ENCODE measurements at places on chromosomes 13 and 19.

GRCh38 chr13:84315527-84315926 is 433.3 kb upstream of the SLITRK1 start:
- DNase-seq = no peak

- no peak for DNase-seq
Measured at GRCh38 chr13:42270857-42271215, 1.1 kb upstream of the AKAP11 start.

DNA sequence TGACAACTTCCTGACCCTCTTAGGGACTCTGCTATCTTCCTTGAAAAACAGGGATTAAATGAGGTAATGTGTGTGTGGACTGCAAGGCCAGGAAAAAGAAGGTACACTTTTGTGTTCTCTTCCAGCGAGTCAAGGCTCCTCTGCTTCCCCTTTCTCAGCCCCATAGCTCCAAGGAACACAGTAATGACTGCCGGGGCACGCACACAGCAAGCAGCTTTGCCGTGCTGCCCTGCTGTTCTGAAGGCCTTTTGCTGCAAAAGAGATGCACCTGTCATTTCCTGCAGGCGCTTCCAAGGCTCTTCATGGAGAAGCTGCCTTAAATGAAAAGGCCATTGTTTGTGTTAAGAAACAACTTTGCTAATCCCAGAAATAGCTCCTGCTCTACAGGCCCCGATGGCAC is 84.6 kb downstream of the CYSLTR2 start:
- no peak for DNase-seq

DNA sequence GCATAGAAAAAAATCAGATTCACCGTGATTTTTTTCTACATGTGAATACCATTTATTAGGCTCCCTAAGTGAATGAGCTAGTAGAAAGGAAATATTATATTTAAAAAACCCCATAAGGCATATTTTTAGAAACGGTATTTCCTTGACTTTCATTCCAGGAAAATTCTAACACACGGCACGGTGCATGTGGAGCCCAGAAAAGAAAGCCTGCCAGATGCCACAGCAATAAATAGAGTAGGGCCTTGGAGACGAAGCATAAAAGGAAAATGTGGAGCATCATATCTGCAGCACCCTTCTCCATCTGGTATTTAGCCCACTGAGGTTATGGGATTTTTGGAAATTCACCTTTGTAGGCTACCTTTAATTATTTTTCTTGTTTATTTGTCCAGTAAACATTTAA is 314.4 kb downstream of the ENOX1 start:
- peak; percentile 49 for DNase-seq

DNA sequence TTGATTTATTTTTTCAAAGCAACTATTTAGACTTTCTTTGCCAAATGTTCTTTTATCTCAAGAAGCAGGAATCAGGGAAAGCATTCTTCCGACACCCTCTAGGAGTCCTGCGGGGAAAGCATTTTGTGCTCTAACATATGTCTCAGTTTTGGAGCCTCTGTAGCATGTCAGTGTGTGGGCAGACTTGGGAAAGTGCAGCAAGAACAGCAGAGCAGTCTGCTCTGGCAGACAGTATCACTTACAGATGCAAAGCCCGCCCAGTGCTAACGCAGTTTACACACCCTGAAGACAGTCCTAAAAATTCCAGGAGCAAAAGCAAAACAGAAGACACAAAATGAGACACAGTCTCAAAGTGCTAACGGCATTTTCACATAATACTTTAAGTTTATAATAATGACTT is 393.5 kb downstream of the KLF12 start:
- DNase-seq = no peak

- peak; percentile 21 for DNase-seq
Measured at GRCh38 chr19:55590617-55591016, 8.7 kb downstream of the FIZ1 start.

GRCh38 chr13:94122300-94122915 is 357.1 kb downstream of the DCT start:
- no peak for DNase-seq

- DNase-seq = no peak
Measured at GRCh38 chr19:29640231-29640630, 25.0 kb upstream of the PLEKHF1 start.

- peak; percentile 71 for DNase-seq
Measured at GRCh38 chr19:44847144-44848035, 1.3 kb downstream of the NECTIN2 start.

- DNase-seq = no peak
Measured at GRCh38 chr13:50392977-50393376, 377.7 kb downstream of the KCNRG start.

GRCh38 chr13:93624311-93624777 is 397.7 kb downstream of the GPC6 start:
- no peak for DNase-seq

DNA sequence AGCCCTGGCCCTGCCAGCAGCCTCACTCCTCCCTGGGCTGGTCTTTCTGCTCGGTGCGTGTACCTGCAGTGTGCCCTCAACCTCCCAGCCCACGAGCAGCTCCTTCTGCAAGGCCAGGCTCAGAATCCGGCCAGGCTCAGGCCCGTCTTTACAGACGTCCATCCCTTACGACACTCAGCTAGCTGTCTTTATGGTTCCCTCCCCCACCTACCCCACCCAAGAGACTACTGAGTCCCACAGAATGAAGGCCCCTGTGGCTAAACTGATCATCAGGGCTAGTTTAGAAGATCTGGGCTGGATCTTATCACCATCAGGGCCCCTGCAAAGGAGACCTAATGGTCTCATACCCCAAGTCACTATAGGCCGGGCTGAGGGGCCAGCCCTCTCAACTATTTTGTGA is 10.7 kb downstream of the TMEM150B start:
- DNase-seq = no peak

DNA sequence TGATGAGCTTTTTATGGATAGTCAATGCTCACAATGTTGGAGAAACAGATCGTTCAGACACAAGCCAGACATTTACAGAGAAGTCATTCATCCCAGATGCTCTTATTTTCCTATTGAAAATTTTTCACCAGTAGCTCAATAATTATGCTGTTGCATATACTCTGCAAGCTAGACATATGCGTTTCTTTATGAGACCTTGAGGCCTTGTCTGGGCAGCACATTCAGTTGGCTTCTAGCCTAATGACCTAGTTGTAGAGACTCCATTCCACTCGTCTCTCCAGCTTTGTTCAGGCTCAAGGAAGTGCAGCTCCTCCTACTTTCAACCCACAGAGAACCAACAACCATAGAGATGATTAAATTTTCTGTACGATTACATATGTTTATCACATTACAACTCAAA is 237.7 kb downstream of the MZT1 start:
- DNase-seq = no peak

DNA sequence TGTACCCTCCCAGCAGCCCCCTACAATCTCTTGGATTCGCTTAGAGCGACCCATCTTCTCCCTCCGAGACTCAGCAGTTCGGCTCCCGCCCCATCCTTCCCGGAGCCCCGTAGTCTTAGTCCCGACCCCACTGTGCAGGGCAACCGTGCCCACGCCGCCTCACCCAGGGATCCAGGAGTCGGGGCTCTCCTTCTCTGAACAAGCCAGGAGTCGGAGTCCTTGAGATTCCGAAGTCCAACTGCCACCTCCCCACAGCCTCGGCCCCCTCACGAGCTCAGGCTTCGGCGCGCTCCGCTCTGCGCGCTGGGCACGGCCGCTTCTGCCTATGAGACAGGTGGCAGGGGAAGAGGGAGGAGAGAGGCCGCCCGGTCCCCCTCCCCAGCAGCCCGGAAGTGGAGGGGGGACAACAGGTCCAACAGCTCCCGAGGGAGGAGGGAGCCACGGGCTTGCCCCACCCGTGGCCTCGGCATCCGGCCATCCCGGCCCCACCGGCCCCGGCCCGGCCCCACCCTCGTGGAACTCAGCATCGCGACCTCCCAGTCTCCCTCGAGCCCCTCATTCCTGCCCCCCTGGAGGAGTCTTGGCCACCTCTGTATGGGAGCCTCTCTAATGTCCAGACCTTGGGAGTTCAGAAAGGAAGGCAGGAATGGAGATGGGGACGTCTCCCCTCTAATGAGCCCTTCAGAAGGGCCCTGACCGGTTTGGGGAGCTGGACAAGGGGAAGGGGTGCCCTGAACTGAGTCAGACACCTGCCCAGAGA is at the start of gene PHLDB3:
PHLDB3 (minus strand) TSS at position 321 of the 760 bp plus-strand sequence. CDS start 628 bp downstream, outside the sequence.
- no peak for DNase-seq

GRCh38 chr13:110524541-110525257 is 36.8 kb downstream of the RAB20 start:
- no peak for DNase-seq

GRCh38 chr13:112759053-112759452 is 69.2 kb downstream of the ATP11A start:
- no peak for DNase-seq

- peak; percentile 70 for DNase-seq
Measured at GRCh38 chr13:73995736-73996135, 138.5 kb downstream of the KLF12 start.

DNA sequence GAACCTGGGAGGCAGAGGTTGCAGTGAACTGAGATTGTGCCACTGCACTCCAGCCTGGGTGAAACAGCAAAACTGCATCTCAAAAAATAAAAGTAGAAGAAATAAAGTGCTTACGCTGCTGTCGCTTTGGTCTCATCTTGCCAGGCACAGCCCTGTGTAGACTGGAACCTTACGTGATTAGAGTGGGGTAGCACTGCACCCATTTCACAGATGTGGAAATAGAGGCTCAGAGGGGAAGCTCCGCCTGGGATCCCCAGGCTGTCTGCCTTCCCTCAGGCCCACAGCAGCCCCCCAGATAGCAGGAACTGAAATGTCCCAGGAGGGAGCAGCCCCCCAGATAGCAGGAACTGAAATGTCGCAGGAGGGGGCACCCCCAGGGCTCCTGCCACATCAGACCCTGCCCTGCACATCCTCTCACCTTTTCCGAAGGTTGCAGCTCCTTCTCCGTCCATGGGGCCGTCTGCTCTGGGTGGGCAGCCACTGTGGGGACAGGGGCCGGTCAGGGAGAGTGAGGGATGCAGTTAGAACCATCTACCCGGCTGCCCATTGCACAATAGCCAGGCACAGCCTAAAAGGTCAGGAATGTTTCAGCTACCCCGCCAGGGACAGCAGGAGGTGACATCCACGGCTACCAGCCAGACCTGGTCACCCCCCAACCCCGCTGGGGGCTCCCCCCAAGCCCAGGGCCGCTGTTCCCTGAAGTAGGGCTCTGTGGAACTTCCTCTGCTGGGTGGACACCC is 1.9 kb downstream of the PLIN4 start:
- DNase-seq = no peak

GRCh38 chr19:9849791-9850190 is 14.7 kb downstream of the PIN1 start:
- DNase-seq = no peak

GRCh38 chr13:51957377-51958216 is 53.7 kb downstream of the ATP7B start:
- no peak for DNase-seq

GRCh38 chr19:52296773-52297600 is at the start of gene ZNF480:
TSS of gene ZNF480 (plus strand) at chr19:52297169. CDS start at chr19:52300413, 3,244 bp downstream.
- DNase-seq = peak; percentile 85

DNA sequence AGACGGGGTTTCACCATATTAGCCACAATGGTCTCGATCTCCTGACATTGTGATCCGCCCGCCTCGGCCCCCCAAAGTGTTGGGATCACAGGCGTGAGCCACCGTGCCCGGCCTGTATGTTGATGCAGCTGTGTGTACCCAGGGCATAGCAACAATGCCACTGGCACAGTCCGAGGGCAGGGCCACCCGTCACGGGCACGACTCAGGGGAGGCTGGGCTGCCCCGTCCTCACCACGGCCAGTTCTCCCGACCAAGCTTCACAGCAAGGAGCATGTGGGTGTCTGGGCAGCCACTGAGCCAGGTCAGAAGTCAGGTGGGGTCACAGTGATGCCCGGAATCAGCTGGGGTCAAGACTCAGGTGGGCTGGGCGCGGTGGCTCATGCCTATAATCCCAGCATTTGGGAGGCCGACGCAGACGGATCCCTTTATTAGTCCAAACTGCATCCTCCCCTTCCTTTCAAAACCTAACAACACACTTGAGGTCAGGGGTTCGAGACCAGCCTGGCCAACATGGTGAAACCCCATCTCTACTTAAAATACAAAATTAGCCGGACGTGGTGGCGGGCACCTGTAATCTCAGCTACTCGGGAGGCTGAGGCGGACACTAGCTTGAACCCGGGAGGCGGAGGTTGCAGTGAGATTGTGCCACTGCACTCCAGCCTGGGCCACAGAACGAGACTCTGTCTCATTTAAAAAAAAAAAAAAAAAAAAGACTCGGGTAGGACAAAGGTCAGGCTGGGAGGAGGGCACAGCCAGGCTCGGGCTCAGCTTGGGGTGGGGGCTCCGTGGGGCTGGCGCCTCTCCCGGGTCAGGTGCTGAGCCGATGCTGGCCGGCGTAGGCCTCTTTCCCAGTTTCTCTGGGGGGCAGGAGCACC is 1.2 kb upstream of the CDC34 start:
- no peak for DNase-seq

GRCh38 chr13:68076046-68076445 is 845.9 kb upstream of the PCDH9 start:
- no peak for DNase-seq

- DNase-seq = no peak
Measured at GRCh38 chr13:63737418-63737817, 2321.8 kb upstream of the PCDH20 start.

DNA sequence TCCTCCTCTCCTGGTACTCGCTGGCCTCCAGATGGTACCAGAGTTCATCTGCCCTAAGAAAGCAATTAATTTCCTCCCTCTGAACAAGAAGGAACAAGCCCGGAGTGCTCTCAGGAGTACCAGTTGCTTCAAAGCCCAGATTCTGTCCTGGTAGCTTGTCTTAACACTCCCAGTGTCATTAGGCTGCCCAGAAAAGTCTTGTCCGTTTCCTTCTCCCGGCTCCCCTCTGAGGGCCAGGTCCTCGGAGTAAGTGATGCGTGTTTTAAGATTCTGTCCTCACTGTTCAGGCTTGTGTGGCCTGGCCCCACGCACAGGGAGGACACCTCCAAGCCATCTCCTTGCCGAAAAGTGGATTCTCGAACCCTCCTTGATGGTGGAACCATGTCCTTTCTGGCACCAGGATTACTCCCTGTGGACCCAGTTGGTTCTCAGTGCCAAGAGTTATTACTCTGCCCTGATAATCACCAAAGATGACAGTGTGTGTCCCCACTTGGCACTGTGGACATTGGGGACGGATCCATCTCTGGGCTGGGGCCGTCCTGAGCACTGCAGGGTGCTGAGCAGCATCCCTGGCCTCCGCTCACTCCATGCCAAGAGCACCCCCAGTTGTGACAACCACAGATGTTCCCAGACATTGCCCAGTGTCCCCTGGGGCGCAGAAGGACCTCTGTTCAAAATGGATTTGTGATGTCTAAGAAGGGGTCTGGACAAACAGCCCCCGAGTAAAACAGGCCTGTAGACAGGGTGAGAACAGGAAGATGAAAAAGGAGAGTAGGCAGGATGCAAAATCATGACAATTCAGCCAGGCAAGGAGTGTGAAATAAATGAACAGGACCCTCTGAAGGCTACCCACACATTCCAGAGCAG is 52.4 kb downstream of the RFX2 start:
- no peak for DNase-seq

DNA sequence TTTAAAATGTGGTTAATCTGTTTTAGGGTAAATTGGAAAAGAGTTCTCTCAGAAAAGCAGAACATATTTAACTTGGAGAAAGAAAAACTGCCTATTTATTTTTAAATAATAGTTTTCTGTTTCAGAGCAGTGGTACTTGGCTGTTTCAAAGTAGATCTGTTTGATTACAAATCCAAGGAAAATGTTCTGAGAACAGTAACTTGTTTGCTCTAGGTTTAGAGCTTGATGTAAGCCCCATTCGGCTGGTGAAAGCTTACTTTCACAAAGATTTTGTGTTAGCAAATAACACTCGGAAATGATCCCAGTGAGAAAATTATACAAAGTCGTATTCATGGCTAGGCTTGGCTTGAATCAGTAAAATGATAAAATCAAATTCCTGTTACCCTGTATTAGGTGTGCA is 395.8 kb upstream of the GPC6 start:
- no peak for DNase-seq

GRCh38 chr19:48670699-48671445 is 1.9 kb downstream of the NTN5 start:
- no peak for DNase-seq
